ENCODE measurements at places on chromosomes 11 and 22.

DNA sequence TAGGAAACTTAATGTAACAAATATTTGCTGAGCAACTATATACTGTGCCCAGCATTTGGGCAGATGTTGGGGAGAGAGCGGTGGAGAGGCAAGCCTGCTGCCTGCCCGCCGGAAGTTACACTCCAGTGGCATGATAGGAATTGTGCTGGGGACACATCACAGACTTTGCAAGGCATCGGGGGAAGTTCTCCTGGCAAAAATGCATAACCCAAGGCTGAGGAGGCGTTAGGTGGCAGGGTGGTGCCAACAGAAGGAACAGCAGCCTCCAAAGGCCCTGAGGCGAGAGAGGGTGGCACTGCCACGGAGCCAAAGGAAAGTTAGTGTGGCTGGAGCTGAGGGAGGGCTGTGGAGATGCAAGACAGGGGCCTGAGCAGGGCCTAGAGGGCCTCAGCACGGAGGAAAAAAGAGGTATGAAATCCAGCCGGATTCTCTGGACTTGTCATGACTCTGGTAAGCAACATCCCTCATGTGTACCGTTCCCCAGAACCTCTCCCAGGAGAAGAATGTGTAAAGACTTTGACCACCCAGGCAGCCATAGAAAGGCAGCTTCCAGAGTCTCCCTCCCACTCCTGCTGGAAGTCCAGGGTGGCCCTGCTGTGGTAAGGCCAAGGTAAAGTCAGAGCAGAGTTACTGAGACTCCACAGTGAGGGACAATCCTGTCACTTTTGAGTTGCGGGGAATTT is 76.1 kb upstream of the RAB1B start:
- DNase-seq: no peak

- no peak for DNase-seq
Observed at GRCh38 chr11:2268729-2269600, 1.4 kb downstream of the ASCL2 start.

GRCh38 chr22:37222440-37222971 is 10.2 kb upstream of the SSTR3 start:
- no peak for DNase-seq

GRCh38 chr11:110497231-110497978 is 67.7 kb downstream of the FDX1 start:
- DNase-seq: no peak

- no peak for DNase-seq
Observed at GRCh38 chr11:131823772-131824171, 453.4 kb downstream of the NTM start.

DNA sequence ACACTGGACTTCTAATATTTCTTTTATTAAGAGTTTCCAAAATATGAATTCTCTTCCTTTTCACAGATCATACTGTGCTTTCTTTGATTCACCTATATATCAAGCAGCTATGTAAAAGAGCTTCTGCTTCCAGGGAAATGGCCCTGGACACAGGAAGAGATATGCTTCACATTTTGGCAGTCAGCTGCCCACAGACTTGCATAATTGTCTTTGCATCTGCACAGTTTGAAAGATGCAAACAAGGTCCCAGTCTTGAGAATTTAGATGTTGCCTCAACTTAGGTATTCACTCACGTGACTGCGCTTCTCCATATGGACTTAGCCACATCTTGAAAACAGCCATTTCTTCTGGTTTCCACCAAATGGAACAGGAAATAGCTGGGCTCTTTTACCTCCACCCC is 92.3 kb upstream of the POU2AF2 start:
- DNase-seq: no peak

DNA sequence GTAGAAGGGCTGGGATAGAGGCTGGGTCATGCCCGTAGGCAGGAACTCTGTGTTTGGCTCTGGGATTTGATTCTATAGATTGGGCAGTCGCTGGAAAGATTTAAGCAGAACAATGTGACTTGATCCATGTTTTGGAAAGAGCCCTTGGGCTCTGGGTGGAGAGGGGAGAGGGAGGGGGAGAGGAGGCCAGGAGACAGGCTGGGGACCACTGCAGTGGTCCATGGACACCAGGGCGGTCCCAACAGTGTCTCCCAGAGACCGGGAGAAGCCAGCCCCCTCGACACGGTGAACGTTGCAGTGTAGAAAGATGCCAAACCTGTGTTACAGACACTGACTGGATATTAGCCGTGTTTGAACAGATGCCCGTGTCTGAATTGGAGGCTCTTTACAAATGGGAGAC is 19.5 kb downstream of the PVALB start:
- DNase-seq: no peak

GRCh38 chr22:36383110-36383581 is 4.6 kb downstream of the MYH9 start:
- DNase-seq: no peak

DNA sequence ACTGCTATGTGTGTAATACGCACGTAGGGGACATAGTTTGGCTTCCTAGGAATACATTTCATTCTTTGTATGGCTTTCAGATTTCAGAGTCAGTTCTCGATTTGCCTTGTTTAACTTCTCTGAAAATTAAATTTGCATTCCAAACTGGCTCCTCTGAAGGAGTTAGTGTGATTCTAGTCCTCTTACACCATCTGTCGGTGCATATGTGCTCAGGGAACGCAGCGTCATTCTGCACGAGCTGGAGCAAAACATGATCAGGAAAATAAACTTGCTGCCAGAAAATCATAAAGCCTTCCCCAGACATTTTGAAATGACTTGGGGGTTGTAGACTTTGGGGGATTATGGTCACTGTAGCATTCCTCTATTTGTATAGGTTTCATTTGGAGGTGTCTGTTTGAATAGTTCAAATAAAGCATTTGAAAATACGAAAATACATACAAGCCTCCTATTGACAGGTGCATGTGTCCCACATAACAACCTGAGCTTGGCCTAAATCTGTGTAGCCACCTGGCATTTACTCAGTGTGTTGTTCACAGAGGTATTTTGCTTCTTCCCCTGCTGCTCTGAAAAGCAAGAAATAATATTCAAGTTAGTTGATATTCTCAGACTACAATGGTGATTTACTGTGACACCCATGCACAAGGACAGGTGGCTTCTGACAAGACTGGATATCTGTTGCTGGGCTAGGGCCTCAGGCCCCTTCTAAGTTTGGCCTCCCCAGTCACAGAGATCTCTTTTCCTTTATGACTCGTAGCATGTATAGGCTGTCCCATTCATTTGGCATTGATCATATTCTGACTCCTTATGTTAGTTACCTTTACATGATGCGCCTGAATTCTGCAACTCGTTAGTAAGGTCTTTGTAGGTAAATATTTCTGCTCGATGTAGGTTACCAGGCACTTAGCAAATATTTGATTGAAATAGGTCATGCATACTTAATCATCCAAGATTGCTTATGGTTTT is 81.6 kb upstream of the SORL1-AS1 start:
- DNase-seq: peak; percentile 36

DNA sequence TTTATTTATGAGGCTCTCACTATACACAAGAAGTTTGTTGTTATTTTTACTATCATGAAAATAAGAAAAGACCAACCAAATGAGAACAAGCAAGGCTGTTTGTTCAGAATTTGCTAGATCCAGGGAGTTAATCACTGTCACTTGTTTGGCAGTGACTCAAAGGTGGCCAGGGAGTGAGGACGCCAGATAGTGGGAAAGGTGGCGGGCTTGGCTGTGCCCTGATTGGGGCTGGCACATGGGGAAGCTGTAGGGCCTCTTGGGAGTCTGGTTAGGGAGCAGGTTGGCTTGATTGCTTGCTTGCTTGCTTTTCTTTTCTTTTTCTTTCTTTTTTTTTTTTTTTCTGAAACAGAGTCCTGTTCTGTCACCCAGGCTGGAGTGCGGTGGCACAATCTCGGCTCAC is 53.1 kb upstream of the SLC22A12 start:
- DNase-seq: no peak

- no peak for DNase-seq
Observed at GRCh38 chr11:363948-364761, 5.1 kb upstream of the B4GALNT4 start.

- DNase-seq: no peak
Observed at GRCh38 chr11:61881397-61881796, 9.9 kb downstream of the FADS3 start.

DNA sequence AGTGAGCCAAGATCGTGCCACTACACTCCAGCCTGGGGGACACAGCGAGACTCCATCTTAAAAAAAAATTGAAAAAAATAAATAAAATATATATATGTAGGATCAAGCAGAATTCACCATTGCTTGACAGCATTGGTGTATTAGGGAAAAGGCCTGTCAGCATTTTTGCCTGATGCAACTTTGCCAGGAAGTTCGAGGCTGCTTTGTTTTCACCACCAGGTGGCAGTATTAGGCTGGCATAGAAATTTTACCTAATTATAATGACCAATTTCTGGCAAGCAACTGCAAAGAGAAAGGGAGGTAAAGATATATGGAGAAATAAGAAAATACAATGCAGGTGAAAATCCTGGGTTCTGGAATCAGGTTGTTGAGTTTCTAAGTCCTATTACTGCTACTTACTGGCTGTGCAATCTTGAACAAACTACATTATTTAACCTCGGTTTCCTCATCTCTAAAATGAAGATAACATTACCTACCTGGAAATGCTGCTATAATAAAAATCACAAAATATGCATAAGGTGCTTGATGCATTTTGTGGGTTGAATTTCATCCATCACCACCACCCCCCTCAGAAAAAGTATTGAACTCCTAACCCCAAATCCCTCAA is 24.7 kb downstream of the LAYN start:
- peak; percentile 21 for DNase-seq

DNA sequence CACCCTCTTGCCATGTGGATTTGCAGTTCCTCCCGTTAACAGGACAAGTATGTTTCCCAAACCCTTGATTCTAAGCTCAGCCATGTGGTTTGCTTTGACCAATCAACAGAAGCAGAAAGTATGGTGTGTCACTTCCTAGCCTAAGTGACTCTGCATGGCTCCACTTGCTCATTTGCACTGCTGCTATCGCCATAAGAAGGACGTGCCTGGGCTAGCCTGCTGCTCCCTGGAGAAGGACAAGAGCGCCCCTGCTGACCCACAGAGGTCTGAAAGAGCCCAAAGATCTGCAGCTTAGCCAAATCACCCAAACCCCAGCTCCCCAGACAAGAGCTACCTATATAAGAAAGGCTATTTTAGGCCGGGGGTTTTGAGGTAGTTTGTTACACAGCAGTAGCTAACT is 18.0 kb downstream of the TBRG1 start:
- DNase-seq: no peak

- peak; percentile 24 for DNase-seq
Observed at GRCh38 chr11:22792497-22792896, 37.1 kb downstream of the SVIP start.

DNA sequence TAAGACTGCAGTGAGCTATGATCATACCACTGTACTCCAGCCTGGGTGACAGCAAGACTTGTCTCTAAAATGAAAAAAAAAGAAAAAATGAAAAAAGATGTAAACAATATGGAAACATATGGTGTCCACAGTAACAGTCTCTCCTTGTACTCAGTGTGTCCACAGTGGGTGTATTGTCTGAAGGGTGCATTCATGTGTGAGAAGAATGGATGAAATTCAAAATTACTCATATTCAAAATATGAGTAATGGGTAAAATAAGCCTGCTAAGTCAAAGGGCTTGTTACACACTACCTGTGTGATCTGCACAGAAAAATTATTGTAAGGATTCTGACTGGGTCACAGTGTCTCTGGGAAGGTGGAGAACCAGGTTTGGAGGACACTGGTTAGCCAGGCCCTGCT is 26.9 kb downstream of the PPFIA1 start:
- no peak for DNase-seq

DNA sequence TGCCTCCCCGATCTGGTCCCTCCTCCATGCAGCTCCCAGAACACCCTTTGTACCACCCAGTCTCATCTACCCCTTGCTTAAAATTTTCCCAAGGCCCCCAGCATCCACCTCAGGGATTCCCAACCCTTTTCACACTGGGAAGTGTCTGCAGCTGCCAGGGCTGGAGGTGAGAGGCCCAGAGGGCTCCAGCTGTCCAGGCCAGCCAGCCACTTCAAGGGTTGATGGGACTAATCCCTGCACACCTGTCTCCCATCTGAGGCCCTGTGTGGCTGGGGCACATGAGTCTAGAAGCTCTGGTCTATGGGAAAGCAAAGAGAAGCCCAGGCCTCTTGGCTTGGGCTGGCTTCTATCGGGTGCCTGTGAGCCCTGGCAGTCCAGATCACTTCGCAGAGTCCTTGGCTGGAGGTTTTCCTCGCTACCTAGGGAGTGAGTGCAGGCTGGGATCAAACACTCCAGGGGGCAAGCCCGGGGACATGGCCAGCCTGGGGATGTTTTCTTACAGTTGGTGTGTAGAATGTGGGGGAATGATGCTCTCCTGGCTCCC is 41.1 kb upstream of the TPBGL start:
- DNase-seq: no peak

DNA sequence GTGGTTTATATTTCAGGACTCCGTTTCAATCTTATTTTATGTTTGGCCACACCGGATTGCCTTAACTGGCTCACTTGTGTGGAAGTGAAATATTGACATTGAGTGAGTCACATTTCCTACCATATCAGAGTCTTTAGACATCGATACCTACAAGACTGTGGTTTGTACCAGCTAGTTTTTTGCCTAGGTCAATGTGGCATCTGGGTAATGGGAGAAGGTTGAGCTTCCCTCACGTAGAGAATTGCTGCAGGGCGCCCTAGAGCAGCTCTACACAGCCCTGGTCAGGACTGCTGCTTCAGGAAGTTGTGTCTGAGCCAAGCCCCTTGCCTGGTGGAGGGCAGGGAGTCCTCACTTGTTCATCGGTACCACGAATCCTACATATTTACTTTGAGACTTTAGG is 1.6 kb downstream of the GRAMD1B start:
- DNase-seq: no peak

DNA sequence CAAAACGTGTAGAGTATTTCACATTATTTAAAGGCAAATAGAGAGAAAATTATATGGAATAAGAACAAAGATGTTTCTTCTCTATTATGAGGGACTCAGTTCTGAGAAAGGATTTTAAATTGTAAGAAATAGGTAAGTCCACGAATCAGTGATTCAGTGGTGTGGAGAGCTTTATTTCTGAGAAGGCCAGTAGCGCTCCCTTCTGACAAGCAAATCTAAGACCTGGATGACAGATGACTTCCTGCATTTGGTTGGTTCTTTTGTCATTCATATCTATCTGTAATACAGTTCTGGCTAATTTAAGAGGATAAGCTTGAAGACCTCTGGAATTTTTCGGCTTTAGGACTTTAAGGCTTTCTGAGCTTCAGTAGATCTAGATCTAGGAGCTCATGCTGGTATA is 7.0 kb downstream of the CD3E start:
- no peak for DNase-seq

- DNase-seq: no peak
Observed at GRCh38 chr11:111148953-111149352, 96.6 kb upstream of the POU2AF2 start.

GRCh38 chr11:24064309-24064903 is 432.4 kb upstream of the LUZP2 start:
- no peak for DNase-seq

DNA sequence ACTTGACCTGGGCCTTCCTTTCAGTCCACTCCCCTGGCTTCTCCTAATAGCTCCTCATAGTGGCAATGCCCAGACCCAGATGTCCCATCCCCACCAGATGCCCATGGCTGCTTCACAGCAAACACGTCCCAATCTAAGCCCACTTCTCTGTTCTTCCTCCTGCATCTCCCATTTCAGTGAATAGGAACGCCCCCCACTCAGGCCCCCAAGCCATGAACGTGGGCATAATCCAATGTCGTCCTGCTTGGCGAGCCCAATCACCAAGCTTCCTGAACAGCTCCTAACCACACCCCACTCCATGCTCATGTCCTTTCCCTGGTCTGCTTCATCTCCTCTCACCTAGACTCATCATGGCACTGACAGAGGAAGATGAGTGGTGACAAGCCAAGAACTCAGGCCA is 8.9 kb downstream of the IL18BP start:
- DNase-seq: no peak

- DNase-seq: no peak
Observed at GRCh38 chr11:41282395-41282794, 177.1 kb downstream of the LRRC4C start.

GRCh38 chr11:26712497-26712896 is 9.4 kb downstream of the SLC5A12 start:
- DNase-seq: no peak
